SHP77 treated with DMSO at 0.1 percent for 48 hours (cell line): ENCODE measurements at places on chromosomes 7 and 10.

- no peak for DNase-seq
Observed at GRCh38 chr10:78960316-78960800, 108.4 kb upstream of the ZMIZ1 start.

DNA sequence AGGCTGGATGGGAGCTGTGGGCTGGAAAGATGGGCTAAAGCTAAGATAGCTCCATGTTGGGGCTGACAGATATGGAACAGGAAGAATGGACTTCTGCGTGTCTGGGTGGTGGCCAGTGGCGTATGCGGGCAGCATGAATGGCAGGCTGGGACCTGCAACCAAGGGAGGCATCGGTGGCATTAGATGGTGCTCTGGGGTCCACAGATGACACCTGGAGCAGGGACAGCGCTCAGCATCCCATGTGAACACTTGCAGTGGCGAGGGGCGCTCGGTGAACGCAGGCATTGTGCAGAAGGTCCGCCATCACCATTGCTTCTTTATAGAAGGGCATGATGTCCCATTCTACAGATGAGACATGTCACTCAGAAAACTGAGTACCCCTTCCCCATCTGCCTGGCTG is 21.0 kb upstream of the SMARCD3 start:
- no peak for DNase-seq

DNA sequence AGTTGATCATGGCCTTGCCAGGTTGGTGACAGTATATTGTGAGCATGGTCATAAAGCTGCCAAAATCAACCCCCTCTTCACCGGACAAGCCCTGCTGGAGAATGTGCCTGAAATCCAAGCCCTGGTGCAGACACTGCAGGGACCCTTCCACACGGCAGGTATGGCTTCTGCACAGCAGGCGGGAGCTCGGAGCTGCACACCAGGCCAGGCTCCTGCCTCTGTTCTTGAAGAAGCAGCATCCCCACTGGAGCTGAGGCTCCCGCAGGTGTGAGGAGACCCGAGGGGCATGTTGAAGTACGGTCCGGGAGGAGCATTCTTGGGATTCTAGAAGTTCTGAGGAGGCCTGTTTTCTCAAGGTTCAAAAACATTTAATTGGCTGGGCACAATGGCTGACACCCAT is 12.7 kb downstream of the DHTKD1 start:
- no peak for DNase-seq

- DNase-seq, result no peak
Observed at GRCh38 chr10:62196528-62196927, 72.1 kb downstream of the RTKN2 start.

- DNase-seq, result no peak
Observed at GRCh38 chr10:132611986-132612385, 74.4 kb downstream of the INPP5A start.

GRCh38 chr10:82331716-82332115 is 456.7 kb downstream of the NRG3 start:
- DNase-seq, result no peak

DNA sequence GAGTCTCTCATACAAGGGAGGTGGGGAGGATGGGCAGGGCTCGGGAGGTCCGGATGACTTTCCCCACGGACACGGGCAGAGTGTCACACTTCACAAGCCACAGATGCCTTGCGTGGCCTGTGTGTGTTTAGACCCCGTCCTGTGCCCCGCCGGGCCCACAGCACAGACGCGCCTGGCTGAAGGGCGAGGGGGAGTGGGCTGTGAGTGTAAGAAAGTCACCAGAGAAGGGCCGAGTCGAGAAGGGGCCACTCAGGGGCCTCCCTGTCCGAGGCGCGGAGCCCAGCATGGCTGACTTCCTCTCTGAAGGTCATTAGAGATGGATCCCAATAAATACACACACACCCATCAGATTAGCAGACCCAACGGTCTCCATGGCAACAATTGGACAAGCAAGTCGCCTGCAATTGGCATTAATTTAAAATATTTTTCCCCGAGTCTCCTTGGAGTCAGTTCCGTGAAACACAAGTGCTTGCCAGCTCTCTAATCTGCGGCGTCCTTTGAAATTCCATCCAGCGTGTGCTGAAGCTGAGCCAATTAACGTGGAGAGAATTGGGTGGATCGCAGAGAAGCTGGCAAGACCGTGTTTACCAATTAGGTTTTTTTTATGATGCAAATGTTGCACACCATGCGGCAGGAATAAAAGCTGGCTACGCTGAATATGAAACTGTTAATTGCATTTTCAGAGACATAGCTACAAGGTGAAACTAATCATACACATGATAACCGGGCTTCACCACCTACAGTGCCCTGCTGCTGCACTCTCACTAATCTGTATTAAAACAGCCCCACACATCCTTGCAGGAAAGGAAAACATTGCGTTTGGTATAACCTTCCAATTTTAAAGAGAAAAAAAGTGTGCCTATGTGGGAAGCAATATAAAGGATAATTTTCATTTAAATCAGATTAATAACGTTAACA is 571.2 kb downstream of the PTPRN2 start:
- no peak for DNase-seq

DNA sequence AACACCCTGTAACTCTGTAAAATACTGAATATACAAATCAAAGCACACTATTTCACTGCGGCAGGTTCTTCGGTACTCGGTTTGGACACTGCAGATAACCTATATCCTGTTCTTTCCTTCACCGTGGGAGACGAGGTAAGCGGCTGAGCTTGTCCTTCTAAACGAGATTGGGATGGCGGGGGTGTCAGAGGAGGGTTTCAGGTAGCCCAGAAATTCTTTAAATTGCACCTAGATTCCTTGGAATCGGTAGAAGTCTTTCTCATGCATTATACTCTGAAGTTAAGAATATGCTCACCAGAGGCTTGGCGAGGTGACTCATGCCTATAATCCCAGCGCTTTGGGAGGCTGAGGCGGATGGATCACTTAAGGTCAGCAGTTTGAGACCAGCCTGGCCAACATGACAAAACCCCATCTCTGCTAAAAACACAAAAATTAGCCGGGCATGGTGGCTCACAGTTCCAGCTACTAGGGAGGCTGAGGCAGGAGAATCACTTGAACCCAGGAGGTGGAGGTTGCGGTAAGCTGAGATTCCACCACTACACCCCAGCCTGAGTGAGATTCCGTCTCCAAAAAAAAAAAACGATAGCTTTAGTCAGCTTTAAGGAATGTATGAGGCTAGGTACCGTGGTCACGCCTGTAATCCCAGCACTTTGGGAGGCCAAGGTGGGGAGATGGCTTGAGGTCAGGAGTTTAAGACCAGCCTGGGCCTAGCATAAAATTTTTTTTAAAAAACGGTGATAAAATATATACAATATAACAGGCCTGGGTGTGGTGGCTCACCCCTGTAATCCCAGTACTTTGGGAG is 10.1 kb upstream of the LAT2 start:
- DNase-seq, result no peak

DNA sequence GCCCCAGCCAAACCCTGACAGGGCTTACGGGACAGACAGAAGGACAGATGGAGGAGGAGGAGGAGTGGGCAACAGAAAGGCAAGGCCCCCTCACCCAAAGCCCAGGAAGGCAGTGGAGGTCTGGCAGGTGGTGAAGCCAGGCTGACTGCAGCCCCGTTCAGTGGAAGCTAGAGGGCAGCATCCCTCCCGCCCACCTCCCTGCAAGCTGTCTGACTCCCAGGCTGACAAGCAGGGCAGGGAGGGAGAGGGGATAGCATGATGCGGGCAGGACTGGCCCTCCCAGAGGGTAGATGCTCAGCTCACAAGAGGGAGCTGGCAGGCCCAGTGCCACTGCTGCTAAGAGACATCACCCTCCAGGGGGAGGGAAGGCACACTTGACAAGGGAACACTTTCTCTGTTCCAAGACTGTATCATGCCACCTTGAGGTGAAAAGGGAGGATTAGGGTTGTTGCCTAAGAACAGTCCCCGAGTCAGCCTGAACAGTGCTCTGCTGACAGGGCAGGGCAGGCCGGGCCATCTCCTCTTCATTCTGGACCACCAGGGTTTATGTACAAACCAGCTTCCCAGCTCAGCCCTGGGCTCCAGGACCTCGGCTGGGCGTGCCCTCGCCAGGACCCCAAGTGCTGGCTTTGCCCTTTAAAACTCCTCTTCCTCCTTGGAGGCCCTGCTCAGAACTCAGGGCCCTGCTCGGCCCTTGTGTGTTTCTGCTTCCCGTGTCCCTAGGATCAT is 61.8 kb downstream of the RASGEF1A start:
- DNase-seq, result peak; percentile 38

- no peak for DNase-seq
Observed at GRCh38 chr10:59688921-59689351, 20.7 kb downstream of the SLC16A9 start.

DNA sequence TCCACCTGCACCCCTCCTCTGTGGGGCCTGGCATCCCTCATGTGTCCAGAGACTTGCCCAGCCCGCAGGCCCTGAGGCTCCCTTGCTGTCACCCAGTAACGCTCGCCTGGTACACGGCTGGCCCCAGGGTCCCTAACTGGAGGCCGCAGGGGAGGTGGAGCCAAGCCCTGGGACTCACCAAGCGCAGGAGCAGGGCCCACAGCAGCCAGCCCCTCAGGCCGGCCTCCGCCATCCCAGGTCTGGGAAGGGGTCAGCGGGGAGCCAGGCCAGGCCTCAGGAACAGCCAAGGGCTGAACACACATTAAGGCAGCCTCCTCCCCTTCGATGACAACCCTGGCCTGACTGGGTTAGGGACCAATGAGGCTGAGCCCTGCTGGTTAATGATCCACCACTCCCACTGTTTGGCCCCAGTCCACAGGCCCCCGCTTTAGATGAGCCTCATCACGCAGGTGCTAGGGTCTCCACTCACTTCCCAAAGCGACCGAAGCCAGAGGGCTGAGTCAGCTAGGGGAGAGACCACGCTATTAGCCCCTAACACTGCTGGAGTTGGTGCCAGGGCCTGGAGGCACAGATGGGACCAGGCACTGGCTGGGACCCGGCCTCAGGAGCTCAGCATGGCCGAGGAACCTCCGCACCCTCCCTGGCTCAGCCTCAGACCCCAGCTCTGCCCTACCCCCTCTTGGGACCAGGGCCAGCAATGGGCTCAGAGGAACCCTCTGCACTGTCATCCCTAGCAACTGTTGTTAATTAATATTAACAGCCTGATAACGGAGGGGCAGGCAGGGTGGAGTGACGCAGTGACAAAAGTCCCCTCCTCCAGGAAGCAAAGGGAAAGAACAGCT is at the start of gene NPC1L1:
Gene NPC1L1 (minus strand): TSS at position 303 of the 842 bp plus-strand sequence. CDS start 71 bp downstream, at position 232.
- no peak for DNase-seq

GRCh38 chr10:119306986-119307392 is 99.6 kb downstream of the GRK5 start:
- DNase-seq, result no peak

DNA sequence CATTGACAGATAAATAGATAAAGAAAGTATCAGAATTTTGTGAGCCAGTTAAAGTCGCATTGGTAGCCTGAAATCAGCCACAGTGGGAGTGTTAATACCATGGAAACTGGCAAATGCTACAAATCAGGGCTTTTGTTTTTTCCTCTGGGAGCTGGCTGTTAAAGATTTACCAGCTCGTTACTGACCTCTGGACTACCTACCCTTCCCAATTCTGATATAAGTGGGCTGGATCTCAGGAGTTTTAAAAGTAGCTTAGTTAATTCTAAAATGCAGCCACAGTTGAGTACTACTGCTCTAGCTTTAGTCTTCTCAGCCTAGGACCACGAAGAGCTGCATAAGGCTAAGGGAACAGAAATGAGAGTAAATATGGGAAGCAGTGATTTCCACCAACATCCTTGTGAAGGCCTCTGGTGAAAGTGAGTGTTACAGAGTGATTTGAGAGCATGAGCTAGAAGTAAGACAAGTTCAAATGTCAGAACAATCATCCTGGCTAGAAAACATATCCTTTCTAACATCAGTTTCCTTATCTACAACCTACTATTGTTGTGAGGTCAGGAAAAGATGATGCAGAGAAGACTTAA is 53.2 kb downstream of the A1CF start:
- DNase-seq, result no peak

DNA sequence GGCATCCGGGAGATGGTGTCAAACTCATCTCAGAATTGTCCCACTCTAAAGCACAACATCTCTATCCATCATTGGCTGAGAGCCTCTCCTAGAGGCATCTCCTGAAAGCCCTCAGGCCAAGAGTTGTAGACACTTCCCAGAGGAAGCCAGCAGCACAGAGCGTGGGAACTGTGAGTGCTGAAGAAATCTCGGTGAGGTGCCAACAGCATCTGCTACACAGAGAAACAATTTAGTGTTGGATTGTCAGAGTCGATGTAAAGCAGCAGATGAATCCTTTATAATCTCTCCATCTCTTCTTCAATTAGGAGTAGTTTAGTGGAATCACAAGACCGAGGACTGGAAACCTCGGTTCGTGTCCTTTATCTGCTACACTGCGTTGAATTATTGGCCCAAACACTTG is 172.2 kb downstream of the C7orf25 start:
- no peak for DNase-seq

GRCh38 chr10:120607710-120608703 is 151.0 kb downstream of the PLPP4 start:
- DNase-seq, result no peak

- no peak for DNase-seq
Observed at GRCh38 chr7:75042286-75042685, 31.3 kb downstream of the RCC1L start.

DNA sequence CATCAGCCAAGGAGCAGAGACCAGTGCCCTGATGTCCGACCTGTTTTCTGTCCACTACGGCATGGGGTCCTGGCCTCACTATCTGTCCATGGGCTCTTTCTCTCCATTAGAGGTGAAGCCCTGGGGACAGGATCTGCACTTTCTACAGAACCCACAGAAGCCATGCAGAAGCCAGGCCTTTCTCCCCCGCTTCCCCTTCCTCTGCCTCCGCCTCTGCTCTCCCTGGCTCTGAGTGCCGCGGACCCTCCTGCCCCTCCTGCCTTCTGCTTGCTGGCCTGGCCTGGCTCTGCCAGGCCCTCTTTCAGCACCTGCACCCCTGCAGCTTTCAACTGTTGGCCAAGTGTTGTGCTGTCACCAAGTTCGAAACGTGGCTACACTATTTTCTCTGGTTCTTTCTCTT is 439.8 kb upstream of the ZMIZ1 start:
- DNase-seq, result no peak

- no peak for DNase-seq
Observed at GRCh38 chr10:72312865-72313391, 39.2 kb downstream of the DDIT4 start.

DNA sequence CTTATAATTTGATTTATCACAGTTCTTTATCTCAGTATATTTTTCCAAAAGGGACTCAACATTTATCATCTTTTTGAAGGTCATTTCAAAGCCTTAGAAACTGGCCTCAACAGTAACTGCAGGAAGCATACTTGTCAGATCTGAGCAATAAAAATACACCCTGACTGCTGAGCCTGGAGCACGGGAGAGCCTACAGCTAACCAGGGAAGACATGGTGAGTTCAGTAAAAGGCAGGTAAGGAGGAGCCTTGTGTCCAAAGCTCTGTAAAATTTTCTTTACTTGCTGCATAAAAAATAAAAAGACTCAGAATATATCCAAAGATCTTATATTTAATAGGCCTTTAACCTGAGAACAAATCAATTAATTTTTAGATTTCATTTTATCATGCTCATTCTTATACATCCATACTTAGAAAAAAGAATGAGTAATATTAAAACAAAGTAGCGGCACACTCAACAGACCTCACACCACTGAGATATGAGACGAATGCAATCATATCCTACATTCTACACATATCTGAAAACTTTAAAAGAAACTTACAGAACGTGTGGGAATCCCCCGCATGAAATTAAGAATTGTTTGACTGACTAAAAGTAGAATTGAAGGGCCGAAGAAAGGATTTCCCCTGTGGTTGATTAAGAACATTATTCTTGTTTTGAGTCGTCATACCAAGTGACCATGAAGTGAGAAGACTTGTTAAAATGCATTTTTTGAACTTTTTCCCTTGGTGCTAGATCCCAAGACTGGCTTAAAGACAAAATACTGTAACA is 296.4 kb upstream of the MKLN1 start:
- no peak for DNase-seq
